ENCODE measurements at places on chromosomes 5 and 9.

- no peak for DNase-seq
These were observed 62.7 kb upstream of the CTXN3 start for GRCh38 chr5:127586066-127586770.

DNA sequence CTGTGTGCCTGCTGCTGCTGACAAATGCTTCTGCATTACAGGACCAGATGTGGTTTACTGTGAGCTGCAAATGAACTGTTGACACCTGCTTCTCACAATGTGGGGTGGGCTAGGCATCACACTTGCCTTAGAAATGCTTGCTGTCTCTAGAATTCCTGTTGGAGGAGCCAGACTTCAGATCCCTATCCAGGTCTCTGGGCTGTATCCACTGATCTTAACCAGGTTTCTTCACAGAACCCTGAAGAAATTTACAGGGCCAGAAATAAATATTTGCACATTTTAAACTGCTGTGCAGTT is 255.4 kb downstream of the FAM114A2 start:
- no peak for DNase-seq

DNA sequence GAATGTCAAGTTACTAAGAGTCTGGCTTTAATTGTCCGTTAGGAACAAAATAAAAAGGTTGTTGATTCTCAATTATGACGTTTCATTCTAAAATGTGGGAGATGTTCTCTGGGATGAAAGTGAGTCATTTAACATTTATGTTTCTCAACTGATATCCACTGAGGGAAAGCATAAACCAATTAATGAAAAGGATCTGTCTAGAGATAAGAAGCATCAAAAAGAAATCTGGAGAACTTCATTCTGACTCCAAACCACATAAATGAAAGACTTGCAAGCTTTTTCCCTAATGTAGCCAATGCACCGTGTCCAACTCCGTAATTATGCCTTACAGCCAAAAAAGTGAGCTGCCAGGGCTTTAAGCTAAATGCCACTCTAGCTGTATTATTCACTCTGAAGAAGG is 654.2 kb downstream of the TLE1 start:
- DNase-seq = no peak

DNA sequence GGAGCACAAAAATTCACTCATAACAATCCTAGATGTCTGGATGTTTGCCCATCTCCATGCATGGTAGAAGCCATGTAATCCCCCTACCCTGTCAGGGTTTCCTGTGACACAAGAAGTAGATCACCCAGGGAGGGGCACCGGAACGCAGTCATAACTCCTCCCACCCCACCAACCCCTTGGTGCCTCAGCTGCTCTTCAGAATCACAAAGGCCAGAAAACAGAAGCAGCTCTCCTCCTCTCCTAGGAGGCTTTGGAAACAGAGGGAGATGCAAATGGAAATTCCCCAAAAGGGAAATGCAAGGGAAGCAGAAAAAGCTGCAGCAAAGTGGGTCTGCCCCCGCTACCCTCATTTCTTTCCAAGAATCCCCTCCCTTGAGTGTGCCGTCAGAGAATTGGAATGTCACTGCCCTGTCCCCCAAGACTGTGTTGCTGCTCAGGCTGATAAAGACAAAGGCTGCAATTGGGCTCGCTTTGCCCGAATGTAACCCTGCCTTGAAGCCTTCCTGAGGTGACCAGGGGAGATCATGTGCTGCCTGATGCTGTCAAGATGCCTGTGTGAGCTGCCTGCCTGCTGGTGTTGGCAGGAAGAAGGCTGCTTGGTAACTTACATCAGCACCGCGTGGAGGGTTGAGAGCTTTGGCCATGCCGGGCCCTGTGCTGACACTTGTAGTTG is 65.5 kb upstream of the ABCA1 start:
- DNase-seq = no peak

- no peak for DNase-seq
These were observed 8.4 kb upstream of the RUSC2 start for GRCh38 chr9:35481347-35481975.

- no peak for DNase-seq
These were observed 353.5 kb upstream of the CDH6 start for GRCh38 chr5:30839956-30840355.

- no peak for DNase-seq
These were observed 3.1 kb downstream of the C5orf63 start for GRCh38 chr5:127070243-127070642.

DNA sequence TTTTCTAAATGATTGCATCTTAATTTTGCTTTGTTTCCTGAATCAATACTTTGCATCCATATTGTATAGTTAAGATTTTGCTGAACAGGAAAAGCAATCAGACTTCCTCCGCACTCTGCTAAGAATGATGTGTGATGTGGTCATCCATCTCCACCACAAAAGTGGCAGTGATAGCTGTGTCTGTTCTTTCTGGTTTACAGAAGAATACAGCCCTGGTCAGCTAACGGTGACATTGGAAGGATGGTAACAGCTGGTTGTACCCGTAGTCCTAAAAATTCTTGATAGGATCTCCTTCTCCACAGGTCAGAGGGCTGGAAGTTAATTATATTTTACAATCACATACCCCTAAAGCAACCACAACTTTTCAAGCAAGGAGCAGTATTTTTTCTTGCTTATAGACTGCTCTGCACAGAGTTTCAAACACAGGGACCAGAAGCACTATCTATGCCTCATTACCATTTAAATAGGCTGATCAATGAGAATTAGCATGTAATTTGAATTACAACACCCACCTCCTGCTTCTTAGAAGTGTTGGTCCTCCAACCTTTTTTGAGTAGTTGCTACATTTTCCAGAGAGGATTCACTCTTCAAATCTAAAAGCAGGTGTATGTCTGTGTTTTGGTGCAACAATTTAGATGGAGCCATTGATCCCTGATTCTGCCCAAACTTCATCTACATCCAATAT is 1191.9 kb upstream of the NUDT12 start:
- no peak for DNase-seq

DNA sequence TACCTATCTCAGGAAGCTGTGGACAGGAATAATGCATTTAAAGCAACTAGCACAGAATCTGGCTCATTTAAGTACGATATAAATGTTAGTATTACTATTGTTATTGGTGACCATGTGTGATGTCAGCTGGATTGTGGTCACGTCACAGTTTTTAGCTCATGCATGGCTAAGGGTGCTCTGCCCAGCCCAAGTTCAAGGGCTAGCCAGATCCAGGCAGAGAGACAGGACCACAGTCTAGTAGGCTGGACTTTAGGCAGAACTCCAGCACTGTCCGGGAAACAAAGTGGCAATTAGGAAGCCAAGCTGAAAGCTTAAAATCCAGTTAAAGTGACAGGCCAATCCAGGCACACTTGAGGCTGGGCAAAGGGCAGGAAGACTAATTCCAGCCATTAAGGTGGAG is 273.6 kb downstream of the ADAMTSL1 start:
- no peak for DNase-seq

DNA sequence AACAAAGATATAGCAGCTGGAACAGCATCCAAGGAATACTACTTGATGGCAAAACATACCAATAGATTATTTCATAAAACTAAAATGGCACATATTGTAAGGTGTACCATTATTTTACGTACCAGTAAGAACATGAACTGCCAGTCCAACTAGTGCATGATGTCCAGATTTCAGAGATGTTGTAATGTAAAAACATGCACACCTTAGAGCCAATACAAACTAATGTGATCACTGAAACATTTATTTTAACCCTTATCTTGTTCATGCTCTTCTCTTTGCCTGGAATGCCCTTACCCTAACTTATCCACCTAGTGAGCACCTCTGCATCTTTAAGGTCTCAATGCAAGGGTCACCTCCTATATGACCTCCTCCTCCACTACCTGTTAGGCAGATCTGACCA is 172.0 kb downstream of the GLIS3 start:
- DNase-seq = no peak

GRCh38 chr9:78521680-78522079 is 224.8 kb downstream of the PSAT1 start:
- DNase-seq = no peak

DNA sequence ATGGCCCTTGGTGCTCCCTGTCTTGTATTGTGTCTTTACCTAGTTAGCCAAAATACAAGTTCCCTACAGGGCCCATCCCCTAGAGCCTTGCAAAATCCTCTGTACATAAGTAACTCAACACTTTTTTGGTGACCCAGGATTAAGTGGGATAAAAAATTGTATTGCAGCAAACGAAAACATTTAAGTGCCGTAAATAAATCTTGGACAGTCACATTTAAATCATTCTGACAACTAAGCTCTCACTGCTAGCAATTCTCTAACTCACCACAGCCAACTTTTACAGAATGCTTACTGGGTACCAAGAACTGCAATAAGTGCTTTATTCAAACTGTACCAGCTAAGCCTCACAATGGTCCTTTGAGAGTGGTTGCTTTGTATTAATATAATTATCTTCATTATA is 56.6 kb downstream of the GNAQ start:
- DNase-seq = no peak

DNA sequence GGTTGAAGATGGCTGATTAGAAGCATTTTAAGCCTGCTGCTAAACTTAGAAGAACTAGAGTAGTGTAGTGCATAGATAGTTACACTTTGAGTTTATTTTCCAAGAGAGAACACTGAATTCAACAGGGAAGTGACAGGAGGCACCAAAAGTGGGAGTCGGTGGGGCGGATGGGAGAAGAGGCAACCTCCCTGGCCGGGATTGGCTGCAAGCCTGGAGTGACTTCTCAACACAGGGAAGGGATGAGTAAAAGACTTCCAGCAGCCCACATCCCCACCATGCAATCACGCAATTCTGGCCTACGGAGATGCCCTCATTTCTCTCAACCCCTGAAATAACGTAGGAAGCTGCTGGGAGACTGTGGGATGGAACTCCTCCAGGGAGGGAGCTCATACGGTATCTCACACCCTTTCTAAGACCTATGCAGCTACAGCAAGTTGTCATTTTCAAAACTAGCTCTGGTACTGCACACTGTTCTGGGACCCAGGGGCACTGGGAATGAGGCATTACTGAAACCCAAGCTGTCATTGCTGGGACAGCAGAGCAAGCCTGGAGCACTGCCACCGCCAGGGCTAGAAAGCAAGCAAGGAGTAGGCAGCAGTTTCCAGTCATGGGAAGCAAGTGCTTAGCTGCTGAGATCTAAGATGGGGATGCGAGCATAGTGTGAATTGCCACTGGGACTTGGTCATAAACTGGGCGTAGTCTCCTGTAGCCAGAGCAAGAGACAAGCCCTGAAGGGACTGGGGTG is 331.6 kb upstream of the PTGER4 start:
- no peak for DNase-seq

DNA sequence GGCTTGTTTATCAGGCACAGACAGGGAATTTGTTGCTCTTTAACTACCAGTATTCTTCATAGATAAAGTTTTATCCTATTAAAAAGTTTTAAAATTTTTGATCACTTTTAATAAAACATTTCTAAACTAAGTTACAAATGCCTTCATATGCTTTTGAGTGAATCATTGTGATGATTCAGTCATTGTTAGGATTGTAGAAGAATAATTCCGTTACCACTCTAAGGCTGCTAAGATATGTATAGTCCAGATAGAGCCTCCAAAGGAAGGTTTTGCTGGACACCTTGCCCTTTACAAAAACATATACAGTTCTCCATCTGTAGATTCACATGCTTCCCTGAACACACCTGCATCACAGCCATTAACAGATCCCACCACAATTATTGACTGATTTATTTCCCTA is 233.7 kb downstream of the SPOCK1 start:
- DNase-seq = no peak

DNA sequence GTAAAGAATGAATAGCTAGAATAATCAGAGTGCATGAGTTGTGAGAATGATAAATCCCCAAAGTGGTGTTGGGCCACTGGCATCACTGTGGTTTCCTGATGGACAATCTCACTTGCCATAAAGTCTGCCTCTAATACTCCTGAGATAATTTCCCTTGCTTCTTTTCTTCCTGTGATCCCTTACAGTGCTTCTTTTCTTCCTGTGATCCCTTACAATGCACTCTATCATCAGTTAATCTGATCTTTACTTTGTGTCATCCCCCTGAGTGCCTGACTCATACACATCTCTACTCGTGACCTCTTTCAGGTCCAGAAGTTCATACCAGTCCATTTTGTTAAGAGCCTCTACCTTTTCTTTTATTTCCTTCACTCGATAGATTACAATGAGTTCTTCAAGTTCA is 418.3 kb downstream of the HCN1 start:
- DNase-seq = no peak

DNA sequence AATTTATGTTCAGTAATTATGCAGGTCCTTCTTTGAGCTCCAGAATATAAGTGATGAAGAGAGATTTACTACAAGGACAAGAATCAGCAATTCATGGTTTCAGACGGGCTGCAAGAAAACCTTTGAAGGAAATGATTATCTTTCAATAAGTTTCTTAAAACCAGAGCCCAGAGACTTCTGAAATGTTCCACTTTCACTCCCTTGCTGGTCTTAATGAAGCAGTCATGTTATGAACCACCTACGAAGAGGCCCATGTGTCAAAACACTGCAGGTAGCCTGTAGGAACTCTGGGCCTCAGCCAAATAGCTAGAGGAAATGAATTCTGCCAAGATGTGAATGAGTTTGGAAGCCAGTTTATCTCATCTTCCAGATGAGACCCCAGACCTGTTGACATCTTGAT is 505.9 kb upstream of the MEF2C start:
- DNase-seq = no peak

DNA sequence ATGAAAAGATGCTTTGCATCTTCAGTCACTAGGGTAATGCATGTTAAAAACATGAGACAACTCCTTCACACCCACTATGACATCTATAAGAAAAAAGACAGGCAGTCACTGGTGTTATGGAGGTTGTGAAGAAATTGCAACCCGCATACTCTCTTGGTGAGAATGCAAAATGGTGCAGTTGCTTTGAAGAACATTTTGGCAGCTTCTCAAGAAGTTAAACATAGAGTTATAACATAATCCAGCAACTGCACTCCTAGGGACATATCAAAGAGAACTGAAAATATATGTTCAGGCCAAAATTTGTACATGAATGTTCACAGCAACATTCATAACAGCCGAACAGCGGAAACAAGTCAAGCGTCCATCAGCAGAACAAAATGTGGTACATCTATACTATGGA is 46.3 kb upstream of the TBC1D9B start:
- DNase-seq = no peak

DNA sequence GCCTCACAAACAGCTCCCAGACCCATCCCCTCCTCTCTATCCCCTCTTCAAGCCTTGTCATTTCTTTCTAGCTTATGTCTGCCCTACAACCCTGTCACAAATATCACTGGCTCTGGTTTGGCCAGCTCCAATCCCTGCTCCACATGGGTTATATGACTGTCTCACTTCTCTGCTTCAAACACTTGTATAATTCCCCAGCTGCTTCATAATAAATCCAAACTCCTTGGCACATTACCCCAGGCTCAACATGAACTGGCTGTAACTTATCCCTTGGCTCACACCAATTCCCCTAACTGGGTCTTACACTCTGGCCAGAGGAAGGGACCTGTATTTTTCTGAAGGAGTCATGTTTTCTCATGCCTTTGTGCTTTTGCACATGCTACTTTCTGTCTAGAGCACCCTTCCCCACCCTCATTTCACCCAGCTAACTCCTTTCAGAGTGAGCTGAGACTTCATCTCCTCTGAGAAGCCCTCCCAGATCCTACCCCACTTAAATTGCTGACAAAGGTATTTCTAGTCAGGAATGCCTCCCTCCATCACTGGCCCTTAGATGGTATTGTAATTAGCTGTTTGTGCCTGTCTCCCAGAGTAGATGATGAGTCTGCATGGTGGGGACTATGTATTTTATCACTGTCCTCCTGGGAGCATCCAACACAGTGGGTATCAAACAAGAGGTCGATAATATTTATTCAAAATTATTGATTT is 5.3 kb downstream of the PRXL2C start:
- no peak for DNase-seq

- DNase-seq = no peak
These were observed 112.3 kb upstream of the WWC1 start for GRCh38 chr5:168179192-168179593.

Measured in naive thymus-derived CD8-positive, alpha-beta T cell (primary cell).